Right atrium auricular region (tissue), 2 donors: ENCODE measurements at places on chromosomes 3 and 15. TPM values are rescaled to one million over a fixed set of nuclear protein-coding genes. Genes with fewer than 3 reads are reported as not detected.

DNA sequence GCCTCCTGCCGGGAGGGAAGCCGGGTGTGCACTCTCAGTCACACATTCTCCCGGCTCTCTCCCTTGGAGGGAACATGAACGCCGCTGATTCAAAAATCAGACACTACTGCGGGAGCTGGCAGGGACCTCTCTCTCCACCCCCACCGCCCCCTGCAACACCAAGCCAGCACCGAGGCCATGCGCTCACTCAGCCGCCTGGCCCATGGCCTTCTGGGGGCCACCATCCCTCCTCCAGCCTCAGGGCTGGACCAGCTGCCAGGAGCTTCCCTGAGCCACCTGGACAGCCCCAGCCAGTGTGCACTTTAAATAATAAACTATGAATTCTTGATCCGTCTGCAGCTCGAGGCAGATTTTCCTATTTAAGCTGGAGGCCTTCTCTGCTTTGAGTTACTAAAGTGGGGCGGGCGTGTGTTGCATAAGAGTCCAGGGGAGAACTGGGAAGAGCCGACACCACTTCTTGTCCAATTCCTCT is 30.6 kb downstream of the ADAMTS17 start:
- no peak for DNase-seq

GRCh38 chr3:45960289-45960688 is 17.0 kb downstream of the CXCR6 start:
- DNase-seq: no peak

GRCh38 chr3:46678280-46678679 is 15.2 kb downstream of the ALS2CL start:
- DNase-seq: no peak

The GTF2A2 gene
- total RNA-seq: 74.8 TPM

The LRRC34 gene
- total RNA-seq: 3.3 TPM

DNA sequence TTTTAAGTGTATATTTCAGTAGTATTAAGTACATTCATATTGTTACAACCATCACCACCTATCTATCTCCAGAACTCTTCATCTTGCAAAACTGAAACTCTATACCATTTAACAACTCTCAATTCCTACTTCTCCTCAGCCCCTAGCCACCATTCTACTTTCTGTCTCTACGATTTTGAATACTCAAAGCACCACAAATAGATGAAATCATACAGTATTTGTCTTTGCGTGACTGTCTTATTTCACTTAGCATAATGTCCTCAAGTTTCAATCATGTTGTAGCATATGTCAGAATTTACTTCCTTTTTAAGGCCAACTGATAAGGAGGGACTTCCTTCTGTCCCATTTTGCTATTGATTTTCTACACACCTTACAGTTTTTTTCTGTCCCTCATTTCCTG is 593.3 kb downstream of the FHIT start:
- DNase-seq: no peak

DNA sequence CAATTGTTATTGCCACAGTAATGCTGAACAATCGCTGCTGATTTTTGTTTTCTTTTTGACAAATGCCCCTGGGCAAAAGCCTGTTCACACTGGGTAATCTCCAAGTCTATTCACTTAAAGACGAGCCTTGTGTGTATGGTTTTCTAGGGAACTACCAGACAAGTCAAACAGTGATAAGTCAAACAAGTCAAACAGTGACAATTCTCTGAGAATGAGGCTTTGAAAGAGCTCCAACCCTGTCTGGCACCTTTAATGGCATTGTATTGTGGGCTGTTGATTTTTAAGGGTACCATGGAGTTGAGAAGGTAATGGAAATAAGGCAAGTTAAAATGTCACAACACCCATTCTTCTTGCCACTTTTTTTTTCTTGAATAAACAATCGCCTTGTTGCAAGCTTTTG is 59.4 kb upstream of the TMC3 start:
- DNase-seq: no peak

- DNase-seq: no peak
Observed at GRCh38 chr3:9600597-9600996, 47.0 kb upstream of the LHFPL4 start.

- DNase-seq: no peak
Observed at GRCh38 chr3:105235785-105236184, 130.9 kb upstream of the ALCAM start.

DNA sequence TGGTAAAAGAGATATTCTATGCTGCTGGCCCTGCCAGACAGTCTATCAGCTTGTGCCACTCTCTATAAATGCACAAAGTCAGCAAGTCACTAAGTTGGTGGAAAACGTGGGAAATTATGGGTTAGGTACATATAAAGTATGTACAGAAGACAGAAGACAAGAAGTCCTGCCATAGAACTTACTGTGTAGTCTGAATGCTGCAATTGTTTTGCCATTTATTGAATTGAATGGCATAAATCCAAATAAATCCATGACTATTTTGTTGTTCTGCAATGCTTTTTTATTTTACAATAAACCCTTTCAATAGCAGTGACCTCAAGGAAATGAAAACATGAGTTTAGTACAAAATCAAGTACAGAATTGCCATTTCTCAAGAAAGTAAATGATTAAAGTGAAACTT is 34.1 kb upstream of the TM4SF1 start:
- DNase-seq: no peak

The PIGZ gene
- total RNA-seq: 7.0 TPM

The NPAP1 gene
- total RNA-seq: not detected

DNA sequence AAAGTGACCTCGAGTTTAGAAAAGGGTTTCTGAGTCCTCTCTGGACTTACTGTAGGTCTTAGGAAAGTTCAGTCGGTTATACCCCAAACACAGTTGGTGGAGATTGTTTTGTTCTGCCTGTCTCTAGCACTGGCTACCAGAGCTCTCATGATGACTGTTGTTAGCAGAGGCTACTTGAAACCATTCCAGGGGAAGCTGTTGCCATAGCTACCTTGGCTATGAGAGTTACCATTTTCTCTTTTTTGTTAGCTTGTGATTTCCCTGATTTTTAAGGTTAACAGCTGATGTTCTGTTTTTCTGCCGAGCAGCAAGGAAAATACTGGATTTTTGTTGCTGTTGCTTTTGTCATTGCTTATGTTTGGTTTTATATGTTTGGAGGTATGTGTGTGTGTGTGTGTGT is 26.7 kb downstream of the ABHD2 start:
- DNase-seq: no peak

The LIPC gene
- 0.59 TPM for total RNA-seq
